ENCODE measurements at places on chromosomes 7 and 10.

DNA sequence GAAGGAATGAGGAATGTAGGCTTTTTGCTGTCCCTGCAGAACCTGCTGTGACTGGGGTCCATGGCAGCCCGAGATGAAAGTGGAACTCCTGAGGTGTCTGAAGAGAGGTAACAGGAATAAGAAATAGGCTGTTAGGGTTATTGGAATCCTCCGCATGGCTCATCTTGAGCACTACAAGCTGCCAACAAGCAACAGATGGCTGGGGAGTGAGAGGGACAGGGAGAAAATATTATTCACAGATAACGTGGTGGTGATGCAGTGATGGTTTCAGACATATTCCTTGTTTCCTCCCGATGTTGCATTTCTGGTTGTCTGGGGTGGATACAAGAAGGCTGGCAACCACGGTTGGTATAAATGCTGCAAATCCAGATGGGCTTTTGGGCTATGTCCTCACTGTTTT lies 46.1 kb downstream of the AP3M1 start:
- no peak for DNase-seq

- DNase-seq = no peak
These were observed 88.4 kb upstream of the EEPD1 start for GRCh38 chr7:36064676-36065075.

- no peak for DNase-seq
These were observed 252.1 kb downstream of the GLI3 start for GRCh38 chr7:41984888-41985287.

- no peak for DNase-seq
These were observed 256.3 kb downstream of the GRID1 start for GRCh38 chr10:86110156-86110786.

DNA sequence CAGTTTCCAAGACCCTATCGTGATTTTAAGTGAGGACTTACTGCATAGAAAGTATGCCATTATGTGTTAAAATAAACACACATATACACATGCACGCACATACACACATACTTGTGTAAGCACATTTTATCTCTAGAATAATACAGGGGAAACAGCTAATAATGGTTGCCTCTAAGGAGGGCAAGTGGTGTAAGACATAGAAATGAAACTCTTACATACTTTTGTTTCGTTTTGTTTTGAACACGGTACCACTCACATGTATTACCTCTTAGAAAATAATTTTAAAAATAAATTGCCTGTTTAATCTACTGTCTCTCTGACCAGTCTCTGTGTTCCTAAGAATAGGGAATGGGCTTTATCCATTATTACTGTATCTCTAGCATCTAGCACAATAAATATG lies 49.2 kb downstream of the HERPUD2 start:
- no peak for DNase-seq

GRCh38 chr10:60834401-60834800 lies 56.1 kb downstream of the CDK1 start:
- DNase-seq = peak; percentile 51

DNA sequence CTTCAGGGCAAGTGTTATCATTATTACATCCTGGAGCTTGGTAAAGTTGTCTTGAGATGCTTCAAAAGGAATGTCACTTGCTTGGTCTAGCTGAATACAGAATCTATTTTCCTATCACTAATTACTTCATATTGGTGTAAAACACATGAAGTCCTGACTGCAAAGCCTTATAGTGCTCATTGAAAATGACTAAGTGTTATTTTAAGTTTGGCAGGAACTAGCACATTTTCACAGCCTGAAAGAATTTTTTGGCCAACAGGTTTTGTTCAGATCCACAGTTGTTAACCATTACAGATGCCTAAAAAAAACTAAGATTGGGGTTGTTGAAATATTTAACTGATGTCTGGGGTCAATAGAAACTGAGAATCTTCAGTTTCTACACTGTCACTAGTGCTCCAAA lies 149.3 kb downstream of the NEBL start:
- DNase-seq = no peak

GRCh38 chr10:96334616-96335526 lies 23.9 kb downstream of the OPALIN start:
- peak; percentile 20 for DNase-seq

All from muscle of arm (tissue), 14 donors.